Right atrium auricular region (tissue), 2 donors: ENCODE measurements at places on chromosomes 7 and 10. TPM values are rescaled to one million over a fixed set of nuclear protein-coding genes. Genes with fewer than 3 reads are reported as not detected.

GRCh38 chr10:91816981-91817380 is 18.8 kb downstream of the TNKS2 start:
- no peak overlapping the region for H3K27ac ChIP-seq
- H3K4me3 ChIP-seq = no peak overlapping the region
- no peaks in the 10 kb centered on the region for H3K27me3 ChIP-seq

DNA sequence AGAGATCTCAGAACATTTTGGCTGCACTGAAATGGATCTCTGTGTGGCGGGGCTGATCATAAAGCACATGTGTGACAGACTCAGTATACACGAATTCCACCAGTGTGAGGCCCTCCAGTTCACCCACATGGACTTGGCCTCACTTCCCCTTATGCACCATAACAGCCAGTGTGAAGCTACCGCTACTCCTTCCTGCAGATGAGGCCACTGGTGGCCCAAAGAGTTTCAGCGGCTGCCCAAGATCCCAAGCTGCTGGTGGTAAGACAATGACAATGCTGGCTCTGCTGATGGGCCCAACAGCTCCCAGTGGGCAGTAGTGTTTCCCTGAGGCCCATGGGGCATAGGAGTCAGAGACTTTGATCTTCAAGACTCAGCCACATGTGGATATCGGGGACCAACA is 21.0 kb upstream of the C10orf71 start:
- H3K27me3 ChIP-seq = no peaks in the 10 kb centered on the region
- H3K27ac ChIP-seq = peak overlapping the region; percentile 82
- peaks cover 35% of the 10 kb centered on the region for H3K4me1 ChIP-seq
- DNase-seq = no peak
- no peak overlapping the region for H3K4me3 ChIP-seq

DNA sequence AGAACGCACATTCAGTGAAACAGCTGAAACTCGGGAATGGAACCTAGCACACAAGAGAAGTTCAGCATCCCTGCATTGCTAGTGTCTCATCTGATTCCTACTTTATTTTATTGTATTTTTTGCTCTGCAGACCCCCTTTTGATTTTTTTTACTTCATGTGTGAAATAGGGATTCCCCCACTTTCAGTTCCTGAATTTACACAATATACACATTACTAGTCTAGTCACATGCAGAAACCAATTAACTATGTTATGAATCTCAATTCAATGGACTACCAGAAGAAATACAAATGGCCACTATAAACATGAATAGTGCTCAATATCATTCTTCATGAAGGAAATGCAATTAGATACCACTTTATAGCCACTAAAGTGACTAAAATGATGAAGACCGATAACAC is 386.1 kb upstream of the COBL start:
- no peak overlapping the region for H3K27ac ChIP-seq

DNA sequence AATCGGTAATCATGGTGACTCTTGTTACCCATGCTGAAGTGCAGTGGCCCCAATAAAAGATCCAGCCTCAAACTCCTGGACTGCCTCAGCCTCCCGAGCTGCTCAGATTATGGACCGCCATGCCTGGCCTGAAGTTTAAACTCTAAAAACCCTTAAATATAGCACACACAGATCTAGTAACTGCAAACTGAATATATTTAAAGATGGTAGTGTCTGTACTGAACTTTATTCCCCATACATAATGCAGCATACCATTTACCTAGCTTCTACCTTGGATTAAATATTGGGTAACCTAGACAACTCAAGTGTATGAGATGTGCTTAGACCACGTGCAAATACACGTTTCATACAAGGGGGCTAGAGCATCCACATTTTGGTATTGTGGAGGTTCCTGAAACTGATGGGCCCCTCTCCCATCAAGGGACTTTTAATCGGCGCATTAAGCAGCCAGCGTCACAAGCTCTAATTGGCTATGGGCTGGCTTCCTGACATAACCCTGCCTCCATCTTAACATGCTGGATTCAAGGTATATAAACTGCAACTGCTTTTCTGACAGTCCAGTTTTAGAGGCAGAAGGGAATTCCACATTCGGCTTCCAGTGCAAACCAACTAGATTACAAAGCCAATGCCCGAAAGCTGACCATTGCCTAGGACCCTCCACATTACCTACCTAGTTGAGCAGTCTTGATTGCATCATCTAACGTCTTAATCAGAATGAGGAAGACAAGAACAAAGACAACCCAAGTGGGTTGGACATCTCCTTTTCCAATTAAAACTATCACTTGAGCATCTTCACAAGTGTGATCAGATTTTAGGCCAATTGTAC is 13.0 kb downstream of the HNRNPA2B1 start:
- H3K27me3 ChIP-seq = no peaks in the 10 kb centered on the region
- peaks cover 21% of the 10 kb centered on the region for H3K4me1 ChIP-seq

LOXL4 gene
- 1.6 TPM for total RNA-seq

MNX1 gene
- total RNA-seq = not detected
